Activated CD4-positive, CD25-positive, alpha-beta regulatory T cell treated with anti-CD3 and anti-CD28 coated beads, Interleukin-2, amount 50 U/mL, for 24 hours (primary cell): ENCODE measurements at places on chromosomes 5 and 9.

- no peak for ATAC-seq
Measured at GRCh38 chr5:119177226-119177625, 106.3 kb downstream of the DMXL1 start.

GRCh38 chr5:134662971-134663370 is 14.4 kb downstream of the SEC24A start:
- ATAC-seq, result no peak

- no peak for ATAC-seq
Measured at GRCh38 chr5:166618526-166618925, 1672.9 kb upstream of the WWC1 start.

DNA sequence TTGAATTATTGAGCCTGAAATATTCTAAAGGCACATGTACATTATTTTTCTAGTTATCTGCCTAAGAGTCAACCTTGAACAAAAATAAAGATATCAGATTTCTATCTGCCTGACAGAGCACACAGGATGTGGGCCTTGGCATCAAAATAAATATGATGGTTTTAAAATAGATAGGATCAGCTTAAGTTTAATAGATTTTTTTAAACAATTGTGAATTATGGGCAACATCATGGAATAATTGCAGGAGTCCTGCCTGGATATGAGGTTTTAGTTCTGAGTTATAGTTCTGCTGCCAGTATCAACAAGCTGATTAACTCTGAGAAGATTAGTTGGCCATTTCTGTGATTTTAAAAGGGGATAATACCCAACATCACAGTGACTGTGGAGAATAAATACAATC is 107.0 kb upstream of the PCA3 start:
- ATAC-seq, result no peak

DNA sequence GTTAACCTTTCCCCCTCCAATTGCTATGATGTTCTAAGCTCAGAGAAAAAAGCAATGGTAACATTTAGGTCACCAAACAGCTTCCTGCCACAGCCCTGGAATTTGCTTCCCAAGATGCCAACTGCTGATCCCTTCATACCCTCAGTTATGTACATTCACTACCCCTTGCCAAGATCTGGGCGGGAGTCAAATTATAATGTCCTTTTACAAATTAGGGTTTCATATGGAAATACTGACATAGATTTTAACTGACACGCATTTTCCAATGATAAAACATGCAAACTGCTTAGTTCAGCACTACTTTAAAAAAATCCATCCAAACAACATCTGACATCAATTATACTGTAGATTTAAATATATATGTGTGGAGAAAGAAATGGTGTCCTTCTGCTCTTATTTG is 5.0 kb downstream of the LOX start:
- ATAC-seq, result no peak

DNA sequence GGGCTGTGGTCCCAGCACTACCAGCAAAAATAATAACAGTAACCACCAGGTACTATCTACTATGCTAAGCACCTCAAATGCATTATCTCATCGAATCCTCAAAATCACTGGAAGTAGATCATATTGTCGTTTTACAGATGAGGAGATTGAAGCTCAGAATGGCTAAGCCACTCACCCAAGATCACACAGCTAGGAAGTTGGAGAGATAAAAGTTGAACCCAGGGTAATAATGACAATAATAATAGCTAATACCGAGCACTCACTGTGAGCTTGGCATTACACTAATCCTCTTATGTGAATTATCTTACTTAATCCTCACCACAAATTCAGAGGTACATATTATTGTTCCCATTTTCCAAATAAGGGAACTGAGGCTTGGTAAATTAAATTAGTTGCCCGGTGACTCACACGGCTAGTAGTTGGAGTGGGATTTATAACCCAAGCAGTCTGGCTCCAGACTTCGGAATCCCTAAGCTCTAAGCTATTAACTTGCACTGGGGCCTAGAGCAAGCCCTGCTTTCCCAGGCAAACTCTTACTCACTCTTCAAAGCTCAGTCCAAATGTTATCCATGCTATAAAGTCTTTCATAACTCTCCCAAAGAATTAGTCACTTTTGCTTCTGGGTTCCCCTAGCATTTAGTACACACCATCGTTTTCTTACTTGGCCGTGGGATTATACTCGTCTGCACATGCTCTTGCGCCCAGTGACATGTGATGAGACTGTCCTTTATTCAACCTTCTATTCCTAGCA is 3.8 kb downstream of the ARSI start:
- no peak for ATAC-seq

DNA sequence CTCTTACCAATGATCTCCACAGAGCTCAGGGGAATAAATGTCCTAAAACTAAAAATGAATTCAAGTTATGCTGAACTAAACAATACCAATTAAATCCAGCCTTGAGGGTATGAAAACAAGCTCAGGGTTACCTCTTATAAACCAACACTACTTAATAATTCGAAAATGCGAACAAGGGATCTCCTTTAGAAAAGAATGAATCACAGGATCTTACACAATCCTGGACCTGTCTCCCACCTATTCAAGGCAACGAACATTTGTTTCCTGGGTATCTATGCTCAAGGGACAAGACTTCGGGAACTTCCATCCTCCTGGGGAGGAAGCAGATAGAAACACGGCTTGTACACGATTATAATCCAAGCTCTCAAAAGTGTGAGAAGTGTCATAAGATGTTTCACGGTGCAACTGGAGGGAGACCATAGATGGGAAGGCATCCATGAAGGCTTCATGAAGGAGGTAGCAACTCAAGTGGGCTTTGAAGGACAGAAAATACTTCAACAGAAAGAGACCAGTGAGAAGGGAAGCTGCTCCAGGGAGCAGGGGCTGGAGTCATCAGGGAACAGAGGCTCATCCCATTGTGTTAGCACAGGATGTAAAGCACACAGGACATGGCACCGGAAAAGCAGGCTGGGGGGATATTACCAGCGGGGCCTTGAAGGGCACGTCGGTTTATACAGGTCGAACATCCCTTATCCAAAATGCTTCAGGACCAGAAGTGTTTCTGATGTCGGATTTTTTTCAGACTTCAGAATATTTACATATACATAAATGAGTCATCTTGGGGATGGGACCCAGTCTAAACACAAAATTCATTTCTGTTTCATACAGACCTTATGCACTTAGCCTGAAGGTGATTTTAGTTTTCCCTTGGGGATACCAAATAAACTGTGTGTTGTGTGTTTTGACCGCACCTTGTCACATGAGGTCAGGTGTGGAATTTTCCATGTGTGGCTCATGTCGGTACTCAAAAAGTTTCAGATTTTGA is 87.4 kb downstream of the TLE1 start:
- ATAC-seq, result no peak

DNA sequence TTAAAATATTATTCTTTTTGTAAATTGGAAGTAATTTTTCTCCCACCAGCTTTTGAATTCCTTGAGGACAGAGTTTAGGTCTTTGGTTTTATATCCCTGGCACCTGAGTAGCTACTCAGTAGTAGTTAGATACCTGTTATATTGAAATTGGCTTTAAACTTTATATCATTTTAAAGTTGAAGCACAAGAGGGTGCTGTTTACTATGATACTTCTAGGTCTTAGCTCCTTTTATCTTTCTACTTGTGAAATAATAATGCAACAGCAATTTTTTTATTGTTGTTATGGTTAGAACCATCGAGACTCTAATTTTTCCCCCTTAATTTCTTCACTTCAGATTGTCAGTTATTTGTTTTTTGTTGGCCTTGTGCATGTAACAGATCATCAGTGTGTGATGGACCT is 46.3 kb downstream of the AP3S1 start:
- no peak for ATAC-seq

DNA sequence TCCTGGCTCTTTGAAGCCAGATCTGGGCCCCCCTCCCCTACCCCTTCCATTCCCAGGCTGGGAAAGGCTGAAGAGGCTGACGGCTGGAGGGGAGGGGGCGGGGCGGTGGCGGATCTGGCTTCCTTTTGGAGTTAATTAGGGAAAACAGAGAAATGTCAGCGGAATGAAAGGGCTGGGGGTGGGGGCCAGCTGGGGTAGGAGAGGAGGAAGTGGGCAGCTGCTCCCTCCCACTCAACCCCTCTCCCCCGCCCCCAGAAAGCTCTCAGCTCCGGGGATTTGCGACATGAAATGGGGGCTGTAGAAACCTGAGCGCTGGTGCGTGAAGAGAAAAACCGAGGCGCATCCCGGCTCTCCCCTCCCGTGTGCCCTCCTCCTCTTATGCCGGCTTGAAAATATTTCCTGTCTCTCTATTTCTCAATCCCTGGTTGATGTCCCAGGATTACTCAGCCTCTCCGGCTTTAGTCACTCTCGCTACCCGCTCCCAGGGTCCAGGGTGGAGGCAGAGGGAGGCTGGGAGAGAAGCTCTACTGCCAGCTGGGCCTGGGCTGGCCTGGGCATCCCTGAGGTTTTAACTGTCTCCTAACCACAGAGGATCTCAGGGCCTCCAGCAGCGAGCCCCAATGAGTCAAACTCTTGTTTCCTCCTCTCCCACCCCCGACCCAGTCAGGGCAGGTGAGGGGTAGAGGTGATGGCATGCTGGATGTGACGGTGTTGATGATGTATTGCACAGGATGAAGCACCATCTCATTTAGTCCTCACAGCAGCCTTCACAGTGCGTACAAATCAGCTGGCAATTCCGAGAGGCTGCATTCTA is 20.1 kb downstream of the PCDHGC5 start:
- no peak for ATAC-seq

DNA sequence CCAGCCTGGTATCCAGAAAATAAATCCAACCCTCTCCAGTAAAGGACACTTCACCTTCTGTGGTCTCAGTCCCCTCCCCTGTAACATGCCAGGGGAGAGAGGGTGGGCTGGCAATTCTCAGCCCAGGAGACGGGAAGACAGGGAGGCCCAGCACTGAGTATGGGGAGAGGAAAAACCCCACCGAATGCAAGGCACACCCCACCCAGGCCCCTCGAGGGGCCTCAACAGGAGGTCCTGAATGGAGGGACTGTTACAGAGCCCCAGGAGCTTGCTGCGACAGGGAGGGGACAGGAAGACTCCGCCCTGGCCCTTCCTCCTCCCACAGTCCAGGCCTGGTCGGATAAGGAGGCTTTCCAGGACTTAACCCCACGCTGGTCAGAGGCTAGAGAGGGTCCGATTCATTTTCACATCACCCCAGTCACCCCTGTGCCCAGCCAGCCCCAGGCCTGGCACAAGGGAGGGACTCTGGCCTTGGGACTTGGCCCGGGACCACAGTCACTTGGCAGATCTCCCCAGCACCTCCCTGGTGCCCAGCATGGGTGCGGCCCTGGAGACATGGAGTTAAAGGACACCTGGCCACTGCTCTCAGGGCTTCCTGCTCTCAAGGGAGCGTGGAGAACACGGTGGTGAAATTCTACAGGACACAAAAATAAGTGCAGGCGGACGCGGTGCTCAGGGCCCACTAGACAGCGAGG is 44.9 kb upstream of the STXBP1 start:
- no peak for ATAC-seq

DNA sequence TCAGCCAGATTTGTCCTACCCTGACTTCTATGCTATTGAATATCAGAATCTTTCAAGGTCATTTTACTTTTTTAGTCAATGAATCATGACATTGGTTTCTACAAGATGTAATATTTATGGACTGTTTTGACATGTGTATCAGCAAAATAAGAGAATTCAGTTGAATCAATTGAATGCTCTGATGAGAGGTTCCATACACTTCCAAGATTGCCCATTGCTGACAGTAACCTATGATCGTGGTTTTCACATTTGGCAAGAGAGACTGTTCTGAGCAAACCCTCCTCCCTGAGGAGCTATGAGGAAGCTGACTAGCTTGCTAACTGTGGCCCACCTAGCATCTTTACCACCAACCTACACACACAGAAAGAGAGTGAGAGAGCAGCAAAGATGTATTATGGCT is 56.7 kb upstream of the FST start:
- no peak for ATAC-seq

DNA sequence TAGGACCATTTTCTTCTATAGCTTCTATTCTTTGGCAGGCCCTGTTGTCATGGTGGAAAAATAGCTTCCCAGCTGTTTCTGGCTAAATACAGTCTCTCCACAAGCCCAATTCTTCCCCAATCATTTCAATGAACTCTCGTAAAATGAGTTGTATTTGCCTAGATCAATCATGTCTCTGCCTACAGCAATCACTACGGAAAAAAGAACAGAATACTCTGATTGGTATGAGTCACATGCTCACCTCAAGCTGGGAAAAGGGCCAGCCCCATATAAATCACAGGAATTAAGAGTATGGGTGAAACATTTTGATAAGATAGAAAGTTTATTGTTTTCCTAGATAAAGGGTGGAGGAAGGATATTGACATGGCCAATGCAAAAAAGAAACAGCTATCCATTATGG is 711.4 kb downstream of the EFNA5 start:
- no peak for ATAC-seq

DNA sequence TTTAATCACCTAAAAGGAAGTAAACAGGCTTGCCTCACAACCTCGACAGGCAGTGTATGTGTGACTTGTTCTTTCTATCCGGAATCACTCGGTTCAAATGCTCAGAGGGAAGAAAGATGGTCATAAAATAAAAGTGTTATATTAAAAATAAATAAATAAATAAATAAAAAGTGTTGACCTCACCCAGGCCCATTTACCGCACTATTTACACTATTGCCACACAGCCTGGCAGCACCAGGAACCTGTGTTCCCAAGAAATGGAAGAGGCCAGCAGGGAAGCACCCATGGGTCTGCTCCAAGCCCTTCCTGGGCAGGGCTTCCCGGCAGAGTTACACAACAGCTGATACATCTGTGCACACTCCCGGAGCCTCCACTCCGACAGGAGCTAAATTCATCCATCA is 127.9 kb downstream of the EFNA5 start:
- no peak for ATAC-seq

DNA sequence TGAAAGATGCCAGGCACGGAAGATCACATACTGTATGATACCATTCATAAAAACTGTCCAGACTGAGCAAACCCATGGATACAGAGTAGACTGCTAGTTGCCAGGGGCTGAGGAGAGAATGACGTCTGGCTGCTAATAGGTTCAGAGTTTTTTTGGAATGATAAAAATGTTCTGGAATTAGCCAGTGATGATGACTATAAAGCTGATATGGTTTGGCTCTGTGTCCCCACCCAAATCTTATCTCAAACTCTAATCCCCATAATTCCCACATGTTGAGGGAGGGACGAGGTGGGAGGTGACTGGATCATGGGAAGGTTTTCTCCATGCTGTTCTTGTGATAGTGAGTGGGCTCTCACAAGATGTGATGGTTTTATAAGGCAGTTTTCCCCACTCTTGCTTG is 37.4 kb downstream of the CAMSAP1 start:
- no peak for ATAC-seq

DNA sequence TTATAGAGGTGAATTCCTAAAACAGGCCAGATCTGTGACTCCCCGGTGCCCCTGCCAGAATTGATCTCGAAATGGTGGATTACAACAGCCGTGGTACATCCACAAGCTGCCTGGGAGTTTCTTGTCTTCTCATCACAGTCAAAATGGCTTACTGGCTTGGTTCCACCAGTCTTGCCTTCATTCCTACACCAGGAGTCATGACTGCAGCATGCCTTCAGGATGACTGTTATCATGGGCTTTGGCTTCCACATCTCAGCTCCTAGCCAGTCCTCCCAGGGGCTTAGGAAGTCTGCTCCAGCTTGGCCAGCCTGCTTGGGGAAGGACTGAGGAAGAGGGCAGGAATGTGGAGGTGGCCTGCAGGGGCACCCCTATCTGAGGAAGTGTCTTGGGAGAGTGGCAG is 132.9 kb upstream of the NR3C1 start:
- no peak for ATAC-seq
